Activated CD4-positive, alpha-beta T cell treated with anti-CD3 and anti-CD28 coated beads, Interleukin-2, amount 10 ng/mL, durations not matched to agents 7 days and 5 days (primary cell): ENCODE measurements at places on chromosomes 6 and 20. TPM values are rescaled to one million over a fixed set of nuclear protein-coding genes. Genes with fewer than 3 reads are reported as not detected.

DNA sequence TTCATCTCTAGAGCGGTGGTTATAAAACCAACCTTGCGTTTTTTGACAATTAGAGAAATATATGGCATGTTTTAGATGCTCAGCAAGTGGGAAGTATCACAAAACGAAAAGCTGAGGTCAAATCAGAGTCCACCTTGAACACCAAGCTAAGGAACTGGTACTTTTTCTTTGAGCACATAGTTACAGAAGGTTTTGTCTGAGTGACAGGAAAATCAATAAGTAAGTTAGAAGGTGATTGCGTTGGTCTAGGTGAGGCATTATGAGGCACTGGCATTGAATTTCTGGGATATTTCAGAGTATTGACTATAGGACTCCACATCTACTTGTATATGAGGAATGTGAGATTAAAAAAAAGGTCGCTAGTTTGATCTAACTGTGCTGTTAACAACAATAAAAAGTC is 597 bp upstream of the HINT3 start:
- H3K4me3 ChIP-seq, result no peak overlapping the region
- H3K4me1 ChIP-seq, result peaks cover 7% of the 10 kb centered on the region
- no peak for DNase-seq
- H3K36me3 ChIP-seq, result no peaks in the 10 kb centered on the region
- peaks cover 3% of the 10 kb centered on the region for H3K27me3 ChIP-seq

DNA sequence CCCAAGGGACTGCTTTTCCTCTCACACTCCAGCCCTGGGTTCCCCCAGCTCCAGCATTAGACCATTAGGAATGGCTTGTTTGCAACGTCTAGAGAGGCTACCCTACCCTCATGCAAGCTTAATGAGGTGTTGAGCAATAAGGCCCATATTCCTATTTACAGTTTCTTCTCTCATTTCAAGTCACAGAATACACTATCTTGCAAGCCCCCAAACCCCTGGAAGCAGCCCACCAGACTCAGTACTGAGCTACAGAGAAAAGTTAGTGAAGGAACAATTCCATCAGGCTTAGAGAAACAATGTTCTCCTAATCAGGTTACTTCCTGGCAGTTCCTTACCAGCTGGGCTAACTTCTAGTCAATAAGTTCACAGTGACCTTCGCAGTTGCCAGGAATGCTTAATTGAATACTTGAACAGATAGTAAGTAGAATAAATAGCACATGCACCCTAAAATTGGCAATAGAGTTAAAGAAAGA is 606.5 kb upstream of the NOX3 start:
- H3K36me3 ChIP-seq, result no peaks in the 10 kb centered on the region
- no peak for DNase-seq
- H3K27me3 ChIP-seq, result no peaks in the 10 kb centered on the region
- no peak overlapping the region for H3K27ac ChIP-seq
- no peak overlapping the region for H3K4me3 ChIP-seq

The GABRR1 gene
- total RNA-seq, result not detected

The SLPI gene
- not detected for total RNA-seq

The MANEA gene
- total RNA-seq, result 31.4 TPM

The NPBWR2 gene
- total RNA-seq, result not detected

The IRF4 gene
- total RNA-seq, result 126 TPM
